ENCODE measurements at places on chromosomes 6 and 20.

DNA sequence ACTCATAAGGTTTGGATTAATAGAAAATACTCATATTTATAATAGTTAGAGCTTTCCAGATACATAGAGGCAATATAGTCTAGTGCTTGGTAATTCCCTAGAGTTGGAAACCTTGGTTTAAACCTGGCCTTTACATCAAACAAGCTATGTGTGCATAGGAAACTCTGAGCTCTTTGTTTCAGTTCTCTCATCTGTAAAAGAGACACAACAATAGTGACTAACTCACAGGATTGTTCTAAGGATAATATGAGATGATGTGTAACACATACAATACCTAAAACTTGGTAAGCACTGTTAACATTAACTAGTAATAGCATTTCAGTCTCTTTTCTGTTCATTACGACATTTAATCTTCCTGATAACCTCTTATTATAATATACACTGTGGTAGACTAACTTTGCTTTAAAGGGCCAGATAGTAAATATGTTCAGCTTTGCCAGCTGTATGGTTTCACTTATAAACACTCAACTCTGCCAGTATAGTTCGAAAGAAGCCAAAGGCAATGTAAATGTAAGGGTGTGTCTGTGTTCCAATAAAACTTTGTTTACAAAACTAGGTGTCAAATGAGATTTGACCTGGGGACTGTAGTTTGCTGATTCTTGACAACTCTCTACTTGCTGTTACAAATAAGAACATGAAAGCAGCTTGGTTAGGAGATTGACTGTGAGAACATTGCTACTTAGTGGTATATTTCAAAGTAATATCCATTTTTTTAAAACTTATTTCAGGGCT, 370.6 kb upstream of the FLRT3 start:
- no peak for DNase-seq

DNA sequence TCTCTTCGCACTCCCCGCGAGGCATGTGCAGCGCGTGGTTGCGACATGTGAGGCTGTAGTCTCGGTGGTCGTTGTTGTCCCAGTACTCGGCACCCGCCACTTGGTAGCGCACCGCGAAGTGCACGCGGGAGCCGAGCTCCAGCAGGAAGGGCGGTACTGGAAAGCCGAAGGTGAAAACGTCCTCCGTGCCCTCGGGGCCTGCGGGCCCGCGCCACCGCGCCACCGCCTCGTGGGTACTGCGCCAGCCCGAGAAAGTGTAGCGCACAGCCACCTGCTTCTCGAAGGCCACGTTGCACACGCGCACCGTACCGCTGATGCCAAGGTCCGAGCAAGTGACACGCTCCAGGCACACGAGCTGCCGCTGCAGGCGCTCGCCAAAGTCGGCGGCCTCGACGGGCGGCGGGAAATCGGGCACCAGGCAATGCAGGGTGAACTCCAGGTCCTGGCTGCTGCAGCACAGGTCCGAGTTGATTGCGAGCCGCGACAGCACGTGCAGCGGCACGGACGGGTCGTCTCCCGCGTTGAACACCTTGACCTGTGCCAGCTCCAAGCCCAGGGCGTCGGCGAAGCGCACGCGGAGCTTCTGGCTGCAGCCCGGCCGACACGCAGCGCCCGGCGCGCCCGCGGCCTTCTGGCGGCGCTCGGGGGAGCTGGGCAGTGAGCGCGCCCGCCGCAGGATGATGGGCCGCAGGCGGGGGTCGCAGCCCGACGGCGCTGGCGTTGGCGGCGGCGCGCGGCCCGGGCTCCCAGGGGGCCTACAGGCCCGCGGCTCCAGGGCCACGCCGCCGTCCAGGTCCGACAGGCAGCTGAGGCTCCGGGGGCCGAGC, 840 bp downstream of the PPP1R3D start:
- DNase-seq = no peak

- DNase-seq = no peak
Measured at GRCh38 chr20:3765171-3765882, 2.2 kb downstream of the ADISSP start.

- no peak for DNase-seq
Measured at GRCh38 chr6:148987982-148988381, 241.2 kb downstream of the UST start.

- DNase-seq = no peak
Measured at GRCh38 chr20:5531318-5532081, 214.7 kb upstream of the PROKR2 start.

GRCh38 chr20:53872561-53873229, 197.7 kb downstream of the BCAS1 start:
- peak; percentile 18 for DNase-seq

DNA sequence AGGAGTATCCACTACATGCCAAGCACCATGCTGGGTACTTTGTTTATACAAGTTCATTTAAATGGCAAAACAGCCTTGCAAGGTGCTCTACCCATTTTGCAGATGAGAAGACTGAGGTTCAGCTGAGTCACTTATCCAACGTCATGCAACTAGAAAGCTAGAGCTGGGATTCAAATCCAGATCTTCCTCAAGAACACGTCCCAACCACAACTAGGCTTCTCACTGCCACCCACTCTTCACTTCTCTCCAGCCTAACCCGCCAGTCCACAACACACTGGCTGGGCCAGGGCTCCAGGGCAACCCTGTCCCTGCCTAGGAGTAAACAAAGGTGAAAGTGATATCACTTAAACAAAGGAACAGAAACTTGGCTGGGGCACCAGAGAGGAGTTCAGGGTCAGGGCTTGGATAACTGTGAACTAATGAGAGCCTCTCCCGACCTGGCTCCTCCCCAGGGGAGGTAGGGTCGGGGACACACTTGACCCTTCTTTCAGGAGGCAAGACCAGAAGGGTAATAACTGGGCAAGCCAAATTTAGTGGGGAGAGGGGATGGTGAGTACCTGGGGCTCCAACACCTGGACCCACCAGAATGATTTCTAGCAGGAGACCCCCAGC, 7.9 kb downstream of the SDC4 start:
- DNase-seq = no peak

Measured in effector CD8-positive, alpha-beta T cell (primary cell).